T-helper 17 cell (primary cell): ENCODE measurements at places on chromosomes 1 and 21.
A peak's percentile ranks its signal among the peaks of the same experiment; 100 is the strongest.

DNA sequence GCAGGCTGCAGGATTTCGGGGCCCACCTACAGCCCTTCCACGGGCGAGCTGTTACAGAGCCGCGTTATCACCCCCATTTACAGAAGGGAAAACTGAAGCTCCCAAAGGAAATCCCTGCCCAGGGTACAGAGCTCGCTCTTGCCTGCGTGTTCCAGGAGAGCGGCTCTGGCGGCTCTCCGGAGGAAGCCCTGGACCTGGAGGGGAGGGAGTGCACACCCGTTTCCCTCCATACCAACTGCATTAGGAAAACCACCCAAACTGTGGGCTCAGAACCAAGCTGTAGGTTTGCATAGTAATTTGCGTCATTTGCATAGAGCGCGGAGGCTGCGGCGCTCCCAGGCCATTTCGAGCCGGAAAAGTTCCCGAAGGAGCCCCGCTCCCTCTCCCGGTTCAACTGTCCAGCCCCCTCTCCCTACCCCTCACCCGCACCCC, 24.7 kb upstream of the ADGRB2 start:
- H3K4me1 ChIP-seq = peaks cover 21% of the 10 kb centered on the region
- peak; percentile 21 for DNase-seq
- H3K27ac ChIP-seq = peak overlapping the region; percentile 92

DNA sequence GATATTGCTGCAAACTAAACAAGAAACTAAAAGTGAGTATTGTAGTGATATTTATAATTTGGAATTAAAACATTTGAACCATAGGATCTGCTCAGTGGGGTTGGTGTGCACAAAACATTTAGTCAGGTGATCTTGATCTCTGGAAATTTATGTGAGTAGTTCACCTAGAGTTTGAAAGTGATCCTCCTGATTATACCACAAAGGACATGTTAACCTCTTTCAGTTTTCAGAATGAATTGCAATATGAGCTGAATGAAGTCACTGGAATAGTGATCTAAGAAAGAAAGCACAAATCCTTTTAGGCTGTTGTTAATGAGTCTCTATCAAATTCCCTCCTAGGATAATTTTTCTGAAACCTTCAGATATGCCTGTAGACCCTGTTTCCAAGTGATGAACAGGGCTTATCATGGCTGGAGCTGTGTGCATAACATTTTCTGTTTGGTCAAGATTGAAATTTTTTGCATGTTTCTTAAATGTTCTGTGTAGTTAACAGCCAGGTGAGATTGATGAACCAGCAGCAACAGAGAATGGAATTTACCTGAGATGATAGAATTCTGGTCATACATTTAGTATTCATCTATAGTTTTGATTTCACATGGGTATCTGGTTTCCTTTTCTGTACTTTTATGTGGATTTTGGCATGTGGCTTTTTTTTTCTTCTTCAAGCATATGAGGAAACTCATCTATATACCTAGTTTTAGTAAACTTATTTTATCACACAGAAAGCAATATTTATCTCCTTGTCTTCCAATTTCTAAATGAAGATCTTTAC, 25.5 kb downstream of the CDC14A start:
- no peak for DNase-seq
- H3K27ac ChIP-seq = peak overlapping the region; percentile 89
- peaks cover 27% of the 10 kb centered on the region for H3K36me3 ChIP-seq
- peak overlapping the region; percentile 53 for H3K4me3 ChIP-seq

DNA sequence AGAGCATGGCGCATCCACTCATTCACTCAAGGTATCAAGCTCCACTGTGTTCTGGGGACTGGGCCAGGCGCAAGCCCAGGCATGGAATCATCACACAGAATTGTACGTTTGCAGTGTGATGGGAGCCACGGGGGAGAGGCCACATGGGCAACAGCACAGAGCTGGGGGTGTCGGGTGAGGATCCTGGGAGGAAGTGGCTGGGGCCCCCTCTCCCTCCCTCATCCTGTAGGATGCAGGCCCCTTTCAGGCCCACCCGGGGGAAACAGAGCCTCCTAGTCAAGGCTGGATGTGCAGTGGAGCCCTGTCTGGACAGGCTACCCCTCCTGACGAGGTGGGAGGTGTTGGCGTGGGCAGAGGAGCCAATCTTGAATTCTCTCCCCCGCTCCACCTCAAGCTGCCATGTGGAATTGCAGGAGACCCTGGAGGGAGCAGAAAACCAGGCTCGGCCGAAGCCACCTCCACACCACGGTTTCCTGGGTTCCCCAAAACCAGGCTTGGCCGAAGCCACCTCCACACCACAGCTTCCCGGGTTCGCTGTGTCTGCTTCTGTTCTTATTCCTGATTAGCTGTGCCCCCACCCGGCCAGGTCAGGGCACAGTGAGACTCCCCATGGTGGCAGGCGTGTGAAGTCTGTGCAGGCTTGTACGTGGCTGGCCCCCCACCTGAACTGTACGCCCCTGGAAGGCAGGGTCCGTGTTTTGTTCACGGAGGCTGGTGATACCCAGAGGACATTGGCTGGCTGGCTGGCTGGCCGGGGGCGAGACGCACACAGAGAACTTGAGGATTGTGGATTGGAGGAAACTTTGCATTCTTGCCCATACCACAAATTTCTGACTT, 4.2 kb upstream of the C1orf174 start:
- H3K27me3 ChIP-seq = peaks cover 5% of the 10 kb centered on the region
- peak overlapping the region; percentile 59 for H3K4me3 ChIP-seq
- peaks cover 26% of the 10 kb centered on the region for H3K4me1 ChIP-seq
- peak overlapping the region; percentile 85 for H3K27ac ChIP-seq
- no peak for DNase-seq
- no peaks in the 10 kb centered on the region for H3K36me3 ChIP-seq

DNA sequence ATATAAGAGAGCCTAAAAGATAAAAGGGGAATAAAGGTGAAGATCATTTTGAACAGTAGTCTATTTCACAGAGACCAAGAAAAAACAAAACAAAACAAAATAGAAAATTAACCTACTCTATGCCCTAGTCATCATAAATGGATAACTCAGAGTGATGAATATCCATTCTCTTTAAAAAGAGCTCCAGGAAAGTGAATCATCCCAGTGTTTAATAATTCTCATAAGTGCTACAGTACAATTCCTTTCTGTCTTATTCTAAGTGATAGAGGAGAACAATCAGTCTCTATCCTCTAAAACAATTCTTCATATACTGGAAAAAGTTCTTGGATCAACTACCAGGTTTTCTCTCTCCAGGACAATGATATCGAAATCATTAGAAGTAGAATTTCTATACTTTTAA, 45.8 kb downstream of the GDAP2 start:
- H3K27ac ChIP-seq = no peak overlapping the region
- H3K36me3 ChIP-seq = peaks cover 12% of the 10 kb centered on the region
- no peak overlapping the region for H3K4me3 ChIP-seq
- DNase-seq = no peak
- H3K27me3 ChIP-seq = no peaks in the 10 kb centered on the region

DNA sequence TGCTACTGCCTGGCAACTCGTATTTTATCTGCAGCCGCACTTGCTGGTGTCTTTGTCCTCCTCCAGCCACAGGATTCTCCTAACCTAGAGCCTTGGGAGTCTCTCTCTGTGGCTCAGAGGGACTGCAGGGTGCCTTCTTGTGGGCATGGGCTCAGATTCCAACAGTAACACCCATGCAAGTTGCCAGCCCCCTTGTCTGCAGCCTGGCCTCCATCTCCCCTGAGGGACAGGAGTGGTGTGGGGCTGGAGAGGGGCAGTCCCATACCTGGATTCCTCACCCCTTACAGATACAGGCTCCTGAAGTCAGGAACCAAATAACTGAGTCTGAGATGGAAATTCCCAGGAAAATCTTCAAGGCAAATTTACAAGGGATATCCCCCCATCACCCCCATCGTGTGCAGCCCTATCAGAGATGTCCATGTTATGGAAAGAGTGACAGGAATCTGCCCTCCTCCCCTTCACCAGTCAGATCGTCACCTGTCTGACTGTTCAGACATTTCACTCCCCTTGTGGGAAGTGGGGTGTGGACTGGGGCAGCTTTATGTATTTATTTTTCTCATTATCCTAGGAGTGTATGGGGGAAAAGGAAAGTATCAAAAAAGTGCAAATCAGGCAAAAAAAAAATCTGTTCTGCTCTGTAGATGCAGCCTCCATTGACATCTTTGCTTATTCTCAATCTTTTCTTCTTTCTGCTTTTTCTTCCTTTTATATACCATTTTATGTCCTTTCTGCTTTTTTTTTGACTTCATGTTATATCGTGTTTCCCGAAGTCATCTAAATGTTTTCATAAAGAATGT, 70.8 kb downstream of the MAN1C1 start:
- peaks cover 25% of the 10 kb centered on the region for H3K4me1 ChIP-seq
- DNase-seq = no peak
- H3K27ac ChIP-seq = peak overlapping the region; percentile 84
- no peaks in the 10 kb centered on the region for H3K27me3 ChIP-seq
- H3K4me3 ChIP-seq = no peak overlapping the region
- H3K36me3 ChIP-seq = peaks cover 4% of the 10 kb centered on the region

- H3K27ac ChIP-seq = no peak overlapping the region
- H3K4me3 ChIP-seq = no peak overlapping the region
- H3K27me3 ChIP-seq = peaks cover 40% of the 10 kb centered on the region
- DNase-seq = no peak
Measured at GRCh38 chr1:63362578-63362977, 4.8 kb upstream of the ALG6 start.
